ENCODE measurements at places on chromosomes 1 and 21.

DNA sequence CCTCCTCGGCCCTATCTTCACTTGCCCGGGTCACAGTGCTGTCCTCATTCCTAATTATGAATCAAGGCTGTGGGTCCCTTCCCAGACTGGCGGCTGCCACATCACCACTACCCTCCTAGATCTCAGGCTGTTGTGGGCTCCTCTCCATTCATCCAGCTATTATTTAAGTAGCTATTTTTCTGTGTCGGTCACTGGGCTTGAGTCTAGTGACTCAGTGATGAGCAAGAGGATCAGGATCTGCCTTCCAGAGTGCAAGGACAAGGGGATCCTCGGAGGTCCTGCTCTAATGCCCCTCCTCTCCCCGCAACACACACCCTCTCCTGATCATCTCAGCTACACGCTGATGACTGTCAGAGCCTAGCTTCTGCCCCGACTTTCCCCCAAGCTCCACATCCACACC is 34.1 kb downstream of the CDCP2 start:
- no peak for DNase-seq

- no peak for DNase-seq
Measured at GRCh38 chr1:58968360-58968952, 184.6 kb upstream of the JUN start.

DNA sequence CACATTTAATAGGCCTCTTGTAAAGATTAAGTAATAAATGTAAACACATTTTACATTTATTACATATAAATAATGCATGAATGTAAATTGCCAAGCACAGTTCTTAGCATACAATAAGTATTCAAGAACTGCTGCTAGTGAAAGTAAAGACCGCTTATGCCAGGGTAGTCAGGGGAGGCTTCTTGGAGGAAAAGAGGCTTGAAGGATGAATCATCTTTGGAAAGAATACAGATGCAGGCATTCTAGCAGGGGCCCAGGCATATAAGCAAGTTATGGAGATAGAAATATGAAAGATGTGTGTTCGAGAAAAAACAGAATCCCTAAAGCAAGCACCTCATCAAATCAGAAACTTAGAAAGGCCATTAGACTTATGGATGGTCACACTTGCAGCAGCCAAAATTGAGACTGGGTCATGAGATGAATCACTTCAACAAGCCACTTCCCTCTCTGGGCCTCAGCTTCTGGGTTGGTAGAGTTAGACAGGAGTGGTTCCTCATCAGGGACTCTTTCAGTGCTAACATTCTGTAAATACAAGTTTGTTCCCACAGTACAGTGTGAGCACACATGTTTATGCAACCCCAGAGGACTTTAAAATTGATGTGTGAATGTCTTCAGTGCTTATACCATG is 79.8 kb upstream of the ROR1 start:
- DNase-seq = no peak

DNA sequence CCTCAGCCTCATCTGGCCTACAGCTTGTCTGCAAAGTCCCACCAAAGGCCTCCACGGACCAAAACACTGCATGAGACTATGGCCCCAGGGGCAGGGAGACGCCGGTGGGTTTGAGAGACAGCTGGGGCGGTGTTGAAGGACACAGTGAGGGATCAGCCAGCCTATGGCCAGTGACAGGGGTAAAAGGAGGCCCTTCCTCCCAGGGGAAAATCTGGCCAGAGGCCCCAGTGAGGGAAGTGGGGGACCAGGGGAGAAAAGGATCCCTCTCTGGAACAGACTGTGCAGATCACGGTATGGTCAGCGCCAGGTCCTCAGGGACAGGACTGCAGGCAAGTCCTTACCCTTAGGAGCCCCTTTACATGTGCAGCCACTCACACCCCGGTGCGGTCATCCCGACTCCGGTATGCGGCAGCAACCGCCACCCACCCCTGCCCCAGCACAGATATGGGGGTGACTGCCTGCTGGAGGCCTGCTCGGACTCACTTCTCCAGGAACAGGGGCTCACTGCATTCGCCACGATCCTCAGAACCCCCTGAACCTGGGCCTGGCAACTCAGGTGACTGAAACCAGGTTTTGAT is 1.3 kb downstream of the CERS2 start:
- no peak for DNase-seq

- no peak for DNase-seq
Measured at GRCh38 chr1:188127507-188127906, 1298.8 kb downstream of the PLA2G4A start.

GRCh38 chr1:31436596-31437432 is 23.8 kb downstream of the SERINC2 start:
- no peak for DNase-seq

GRCh38 chr21:42413500-42413899 is 9.8 kb downstream of the UBASH3A start:
- no peak for DNase-seq

DNA sequence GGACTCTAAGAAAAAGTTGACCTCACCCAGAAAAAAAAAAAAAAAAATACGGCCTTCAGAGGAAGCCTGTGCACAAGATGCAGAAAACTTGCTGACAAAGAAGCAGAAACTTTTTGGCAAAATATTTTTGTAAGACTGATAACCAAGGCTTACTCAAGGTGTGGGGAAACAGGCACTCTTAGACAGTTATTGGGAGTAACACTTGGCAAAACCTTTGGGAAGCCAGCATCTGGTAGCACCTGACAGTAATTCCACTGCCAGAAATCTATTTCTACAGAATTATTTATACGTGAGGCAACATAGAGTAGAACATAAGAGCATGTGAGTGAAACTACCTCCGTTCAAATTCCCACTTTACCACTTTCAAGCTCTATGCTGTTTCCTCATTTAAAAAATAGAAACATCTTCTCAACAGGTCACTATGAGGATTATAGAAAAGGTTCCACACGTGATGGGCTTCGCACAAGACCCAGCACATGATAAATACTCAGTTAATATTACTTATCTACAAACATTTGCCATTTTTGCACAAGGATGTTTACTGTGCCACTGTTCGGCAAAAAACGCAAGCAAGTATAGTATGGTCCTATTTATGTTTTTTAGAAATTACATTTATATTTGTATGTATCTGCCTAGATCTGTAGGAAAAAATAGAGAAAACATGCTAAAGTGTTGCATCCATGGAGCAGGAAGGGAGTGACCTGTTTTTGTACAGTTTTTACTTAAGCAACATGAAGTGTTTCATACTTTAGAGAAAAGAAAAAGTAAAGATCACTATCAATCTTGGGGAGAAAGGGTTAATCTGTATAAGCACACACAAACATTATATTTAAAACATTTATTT is 22.2 kb downstream of the MRPL39 start:
- DNase-seq = no peak

- no peak for DNase-seq
Measured at GRCh38 chr21:35507181-35507759, 458.2 kb upstream of the RUNX1 start.

GRCh38 chr1:117674521-117675400 is 68.9 kb downstream of the TENT5C start:
- DNase-seq = no peak

DNA sequence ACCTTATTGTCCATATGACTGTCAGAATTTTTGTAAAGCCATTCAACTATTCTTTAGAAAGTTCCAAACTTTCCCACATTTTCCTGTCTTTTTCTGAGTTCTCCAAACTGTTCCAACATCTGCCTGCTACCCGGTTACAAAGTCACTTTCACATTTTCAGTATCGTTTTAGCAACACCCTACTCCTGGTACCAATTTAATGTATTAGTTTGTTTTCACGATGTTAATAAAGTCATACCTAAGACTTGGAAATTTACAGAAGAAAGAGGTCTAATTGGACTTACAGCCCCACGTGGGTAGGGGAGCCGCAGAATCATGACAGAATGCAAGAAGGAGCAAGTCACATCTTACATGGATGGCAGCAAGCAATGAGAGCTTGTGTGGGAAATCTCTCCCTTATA is 867.8 kb downstream of the AMY1C start:
- no peak for DNase-seq

- no peak for DNase-seq
Measured at GRCh38 chr1:13535227-13535626, 21.4 kb upstream of the LRRC38 start.

DNA sequence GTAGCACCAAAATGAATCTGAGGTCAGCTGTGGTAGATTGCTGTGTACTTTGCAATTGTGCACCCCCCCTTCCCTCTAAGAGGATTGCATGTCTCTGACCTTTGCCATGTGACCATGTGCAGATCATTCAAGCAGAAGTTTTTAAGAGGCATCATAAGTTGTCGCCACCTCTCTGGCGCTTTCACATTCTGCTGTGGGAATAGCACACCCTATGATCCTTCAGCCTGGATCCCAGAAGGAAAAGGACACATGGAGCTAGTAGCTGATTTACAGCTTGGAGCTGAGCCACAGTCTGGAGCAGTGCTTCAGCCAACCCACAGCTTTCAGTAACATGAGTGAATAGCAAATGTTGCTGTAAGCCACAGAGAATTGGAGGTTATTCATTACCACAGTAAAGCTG is 158.5 kb downstream of the TSEN15 start:
- no peak for DNase-seq

GRCh38 chr1:28813931-28814465 is 2.0 kb downstream of the OPRD1 start:
- DNase-seq = no peak

GRCh38 chr1:111182052-111182451 is 18.4 kb downstream of the DENND2D start:
- DNase-seq = no peak

- no peak for DNase-seq
Measured at GRCh38 chr1:239761509-239761908, 330.2 kb upstream of the FMN2 start.

- no peak for DNase-seq
Measured at GRCh38 chr1:180507795-180508724, 5.7 kb upstream of the ACBD6 start.

GRCh38 chr1:170931650-170932049 is 3.7 kb upstream of the MROH9 start:
- DNase-seq = no peak

DNA sequence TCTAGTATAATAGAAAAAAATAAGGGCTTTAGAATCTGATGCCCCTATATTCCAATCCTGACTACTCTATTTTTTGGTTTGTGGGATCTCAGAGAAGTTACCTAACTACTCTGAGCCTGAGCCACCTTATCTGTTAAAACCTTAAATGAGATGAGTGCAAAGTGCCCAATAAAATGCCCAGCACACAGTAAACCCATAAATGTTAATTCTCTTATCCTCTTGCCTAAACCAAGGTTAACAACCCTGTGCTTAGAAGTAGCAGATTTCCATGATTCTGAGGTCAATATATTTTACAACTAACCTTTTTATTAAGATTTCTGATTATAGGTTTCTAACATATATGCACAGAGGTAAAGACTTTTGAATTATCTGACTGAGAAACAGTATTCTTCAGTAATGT is 35.8 kb downstream of the DOCK7 start:
- no peak for DNase-seq

DNA sequence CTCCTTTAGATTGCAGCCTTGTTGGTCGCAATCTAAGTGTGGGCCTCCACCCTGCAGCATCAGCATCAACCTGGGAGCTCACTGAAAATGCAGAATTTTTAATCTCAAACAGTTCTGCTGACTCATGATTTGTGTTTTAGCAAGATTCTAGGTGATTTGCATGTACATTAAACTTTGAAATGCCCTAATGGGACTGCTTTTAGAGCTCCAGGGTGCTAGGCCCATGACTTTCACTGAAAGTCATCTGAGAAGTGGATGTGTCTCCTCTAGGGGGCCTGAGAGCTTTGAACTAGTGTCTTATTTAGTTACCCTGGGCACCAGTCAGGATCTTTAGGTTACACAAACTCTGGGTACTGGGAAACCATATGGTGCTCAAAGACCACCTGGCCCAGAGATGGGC is 9.0 kb downstream of the TRIM67 start:
- no peak for DNase-seq

- DNase-seq = no peak
Measured at GRCh38 chr1:56931211-56931610, 34.6 kb downstream of the C8B start.

DNA sequence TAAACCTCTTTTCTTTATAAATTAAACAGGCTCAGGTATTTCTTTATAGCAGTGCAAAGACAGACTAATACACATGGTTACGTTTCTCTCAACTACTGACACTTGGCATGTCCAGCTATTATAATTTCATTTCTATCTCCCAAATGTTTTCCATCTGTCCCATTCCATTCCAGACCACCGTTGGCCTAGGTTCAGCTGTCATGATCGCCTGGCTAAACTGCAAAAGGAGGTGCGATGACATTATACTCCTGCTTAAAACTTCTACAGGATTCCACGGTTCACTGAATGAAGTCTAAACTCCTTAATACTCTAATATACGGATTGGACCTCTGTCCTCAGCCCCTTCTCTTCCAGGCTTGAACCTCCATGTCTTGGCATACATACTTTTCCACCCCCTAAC is 72.1 kb downstream of the RERE start:
- DNase-seq = no peak
